ENCODE measurements at places on chromosomes 2 and 18.

DNA sequence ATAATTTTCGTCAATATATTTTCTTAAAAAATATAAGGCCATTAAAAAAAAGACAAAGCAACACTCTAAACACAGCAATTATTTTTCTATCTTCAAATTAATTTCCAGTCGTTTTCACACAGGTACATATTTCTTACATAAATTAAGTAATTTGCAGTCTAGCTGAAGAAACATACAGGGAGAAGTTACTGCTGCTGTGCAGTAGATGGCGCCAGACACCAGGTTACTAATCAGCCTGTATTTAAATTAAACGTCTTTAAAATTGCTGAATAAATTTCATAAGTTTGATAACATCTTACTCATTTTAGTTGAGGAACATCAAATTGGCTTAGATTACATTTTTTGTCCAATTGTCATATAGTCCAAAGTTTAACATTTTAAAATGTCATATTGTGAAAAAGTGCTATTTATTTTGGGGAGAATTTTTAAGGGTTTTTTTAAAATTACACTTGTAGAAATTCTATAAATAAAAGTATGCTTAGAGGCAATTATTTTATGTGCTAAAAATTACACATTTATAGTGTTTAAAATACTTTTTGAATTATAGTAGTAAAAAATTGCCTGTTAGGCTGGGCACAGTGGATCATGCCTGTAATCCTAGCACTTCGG lies 88.4 kb downstream of the PMAIP1 start:
- H3K27me3 ChIP-seq, result peaks cover 3% of the 10 kb centered on the region
- H3K27ac ChIP-seq, result no peak overlapping the region
- H3K4me1 ChIP-seq, result no peaks in the 10 kb centered on the region

DNA sequence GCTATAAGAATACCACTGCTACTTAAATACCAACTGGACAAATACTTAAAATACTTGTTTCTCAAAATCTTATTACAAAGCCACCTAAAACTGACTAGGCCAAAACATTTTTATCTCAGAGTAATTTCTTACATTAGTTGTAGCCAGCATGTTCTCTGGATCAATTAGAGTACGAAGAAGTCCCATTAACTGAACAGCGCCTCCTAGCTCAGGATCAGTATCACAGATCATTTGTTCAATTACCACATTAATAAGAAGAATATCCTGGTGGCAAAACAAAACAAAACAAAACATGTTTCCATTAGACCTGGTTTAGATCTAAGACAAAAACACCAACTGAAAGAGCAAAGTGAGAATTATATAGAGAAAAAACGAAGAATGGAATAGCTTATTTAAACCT lies 36.0 kb downstream of the PPP4R3B start:
- H3K27me3 ChIP-seq, result no peaks in the 10 kb centered on the region
- H3K27ac ChIP-seq, result peak overlapping the region; percentile 25
- DNase-seq, result peak; percentile 57

- peaks cover 98% of the 10 kb centered on the region for H3K36me3 ChIP-seq
- no peak overlapping the region for H3K4me3 ChIP-seq
- H3K27me3 ChIP-seq, result no peaks in the 10 kb centered on the region
- no peaks in the 10 kb centered on the region for H3K4me1 ChIP-seq
Measured at GRCh38 chr2:54629914-54630857, 93.3 kb upstream of the EML6 start.

DNA sequence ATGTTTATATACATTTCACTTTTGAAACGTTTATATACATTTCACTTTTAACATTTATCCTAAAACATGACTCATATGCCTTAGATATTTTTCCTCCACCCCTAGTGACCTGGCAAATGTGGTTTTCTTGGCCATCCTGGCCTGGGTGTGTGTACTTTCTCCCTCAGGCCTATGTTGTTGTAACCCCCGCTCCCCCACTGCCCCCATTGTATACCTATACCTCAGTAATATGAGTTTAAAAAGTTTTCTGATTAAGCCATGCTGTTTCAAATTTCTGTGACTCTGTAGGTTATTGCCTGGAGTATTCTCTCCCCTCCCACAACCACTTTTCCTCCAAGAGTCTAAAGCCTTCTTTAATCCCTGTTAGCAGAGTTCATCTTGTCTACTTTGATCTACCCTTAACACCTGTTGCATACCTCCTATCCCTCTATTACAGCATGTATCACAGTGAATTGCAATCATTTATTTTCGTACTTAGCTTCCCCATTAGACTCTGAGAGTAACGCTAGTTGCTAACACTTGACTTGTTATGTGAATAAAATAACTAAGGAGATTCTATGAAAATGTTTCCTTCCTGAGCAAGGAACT lies 67.9 kb downstream of the LCLAT1 start:
- no peak overlapping the region for H3K4me3 ChIP-seq
- no peaks in the 10 kb centered on the region for H3K4me1 ChIP-seq
- H3K27me3 ChIP-seq, result no peaks in the 10 kb centered on the region
- no peaks in the 10 kb centered on the region for H3K36me3 ChIP-seq
- DNase-seq, result no peak

Measured in common myeloid progenitor, CD34-positive (primary cell).